SK-N-SH (cell line): ENCODE measurements at places on chromosomes 7 and 10. TPM values are rescaled to one million over a fixed set of nuclear protein-coding genes. Genes with fewer than 3 reads are reported as not detected.

CLRN3 gene
- polyA plus RNA-seq: 0.08 and 0.25 TPM in 2 replicates

CTAGE4 gene
- not detected in 2 replicates for polyA plus RNA-seq

DNA sequence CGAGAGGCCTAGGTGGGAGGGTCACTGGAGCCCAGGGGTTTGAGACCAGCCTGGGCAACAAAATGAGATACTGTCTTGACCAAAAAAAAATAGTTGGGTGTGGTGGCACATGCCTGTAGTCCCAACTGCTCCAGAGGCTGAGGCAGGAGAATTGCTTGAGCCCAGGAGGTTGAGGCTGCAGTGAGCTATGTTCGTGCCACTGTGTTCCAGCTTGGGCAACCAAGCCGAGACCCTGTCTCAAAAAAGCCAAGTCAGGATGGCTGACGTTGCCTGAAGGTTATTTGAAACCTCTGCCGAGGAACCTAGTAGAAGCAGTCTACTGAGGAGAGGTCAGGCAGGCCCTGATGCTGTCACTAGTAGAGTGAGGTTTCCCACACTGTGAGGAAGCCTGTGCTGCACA, 22.8 kb downstream of the DNAJB6 start:
- H3K4me1 ChIP-seq: peaks cover 25% of the 10 kb centered on the region
- no peaks in the 10 kb centered on the region for H3K27me3 ChIP-seq
- no peak overlapping the region for H3K4me3 ChIP-seq
- peaks cover 62% of the 10 kb centered on the region for H3K36me3 ChIP-seq

DNA sequence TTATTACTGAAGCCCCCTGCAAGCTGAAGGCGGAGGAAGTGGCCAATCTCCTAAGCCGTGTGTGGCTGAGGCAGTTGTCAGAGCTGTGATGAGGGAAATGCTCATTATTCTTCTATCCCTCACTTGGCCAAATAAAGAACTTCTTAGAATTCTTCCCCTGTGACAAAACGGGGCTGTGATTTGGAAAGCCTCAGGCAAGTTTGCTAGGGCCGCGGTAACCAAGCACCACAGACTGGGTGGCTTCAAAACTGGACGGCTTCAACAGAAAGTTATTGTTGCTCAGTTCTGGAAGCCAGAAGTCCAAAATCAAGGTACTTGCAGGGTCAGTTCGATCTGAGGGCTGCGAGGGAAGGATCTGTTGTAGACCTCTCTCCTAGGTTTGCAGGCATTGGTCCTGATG, 72.3 kb upstream of the STEAP1B start:
- H3K4me3 ChIP-seq: no peak overlapping the region
- H3K36me3 ChIP-seq: no peaks in the 10 kb centered on the region
- DNase-seq: no peak
- H3K27me3 ChIP-seq: peaks cover 10% of the 10 kb centered on the region; the same call in 1 of the 2 replicates
- no peaks in the 10 kb centered on the region for H3K4me1 ChIP-seq
- H3K27ac ChIP-seq: no peak overlapping the region

GRCh38 chr7:1458683-1459511, at the start of gene MICALL2:
MICALL2 (minus strand) TSS chr7:1459470; CDS start chr7:1459326, 144 bp downstream.
- H3K36me3 ChIP-seq: peaks cover 6% of the 10 kb centered on the region
- H3K27ac ChIP-seq: peak within 1 kb of the TSS; percentile 48
- peaks cover 29% of the 10 kb centered on the region; the same call in 1 of the 2 replicates for H3K4me1 ChIP-seq
- peak within 1 kb of the TSS; percentile 78 for H3K4me3 ChIP-seq
- peak; percentile 87 for DNase-seq

- peaks cover 7% of the 10 kb centered on the region; the same call in 1 of the 2 replicates for H3K36me3 ChIP-seq
- peaks cover 16% of the 10 kb centered on the region for H3K4me1 ChIP-seq
- H3K4me3 ChIP-seq: no peak overlapping the region
- no peaks in the 10 kb centered on the region for H3K27me3 ChIP-seq
- no peak for DNase-seq
Measured at GRCh38 chr7:18505870-18506460, 10.4 kb downstream of the HDAC9 start.

GRCh38 chr7:132443761-132444520, 132.3 kb downstream of the PLXNA4 start:
- no peak for DNase-seq
- no peaks in the 10 kb centered on the region for H3K27me3 ChIP-seq
- no peak overlapping the region for H3K27ac ChIP-seq
- peaks cover 6% of the 10 kb centered on the region; the same call in 1 of the 2 replicates for H3K4me1 ChIP-seq
- H3K36me3 ChIP-seq: no peaks in the 10 kb centered on the region
- H3K4me3 ChIP-seq: no peak overlapping the region

GRCh38 chr7:118517275-118517674, 292.8 kb downstream of the ANKRD7 start:
- no peak overlapping the region for H3K27ac ChIP-seq
- no peaks in the 10 kb centered on the region for H3K4me1 ChIP-seq
- no peak for DNase-seq
- H3K27me3 ChIP-seq: no peaks in the 10 kb centered on the region
- no peak overlapping the region for H3K4me3 ChIP-seq

- no peak overlapping the region for H3K27ac ChIP-seq
- no peak for DNase-seq
- no peak overlapping the region for H3K4me3 ChIP-seq
Measured at GRCh38 chr7:3187444-3188040, 113.5 kb upstream of the SDK1 start.

GRCh38 chr7:23293500-23294073, 5.6 kb upstream of the MALSU1 start:
- H3K36me3 ChIP-seq: no peaks in the 10 kb centered on the region
- DNase-seq: no peak
- H3K27ac ChIP-seq: no peak overlapping the region
- no peaks in the 10 kb centered on the region for H3K27me3 ChIP-seq
- peaks cover 5% of the 10 kb centered on the region; the same call in 1 of the 2 replicates for H3K4me1 ChIP-seq

DNA sequence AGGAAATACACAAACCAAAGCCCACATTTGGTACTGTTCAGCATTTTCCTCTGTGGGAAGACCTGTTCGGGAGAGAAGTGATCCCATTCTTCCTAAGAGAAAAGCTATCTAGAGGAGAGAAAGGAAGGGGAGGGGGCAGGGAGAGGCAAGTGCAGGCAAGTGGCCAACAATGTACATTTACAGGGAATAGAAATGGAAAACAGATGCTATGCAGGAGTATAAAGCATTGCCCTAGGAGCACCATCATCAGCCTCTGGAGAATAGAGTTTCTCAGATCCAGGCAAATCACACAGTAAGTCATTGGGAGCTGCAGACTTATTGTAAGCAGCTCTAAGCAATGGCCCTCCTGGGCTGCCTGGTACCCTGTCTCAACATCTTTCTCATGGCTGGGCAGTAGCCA, 424.4 kb upstream of the AUTS2 start:
- peaks cover 7% of the 10 kb centered on the region; the same call in 1 of the 2 replicates for H3K4me1 ChIP-seq
- H3K27ac ChIP-seq: no peak overlapping the region
- H3K36me3 ChIP-seq: no peaks in the 10 kb centered on the region
- no peak overlapping the region for H3K4me3 ChIP-seq
- peak; percentile 45 for DNase-seq

DNA sequence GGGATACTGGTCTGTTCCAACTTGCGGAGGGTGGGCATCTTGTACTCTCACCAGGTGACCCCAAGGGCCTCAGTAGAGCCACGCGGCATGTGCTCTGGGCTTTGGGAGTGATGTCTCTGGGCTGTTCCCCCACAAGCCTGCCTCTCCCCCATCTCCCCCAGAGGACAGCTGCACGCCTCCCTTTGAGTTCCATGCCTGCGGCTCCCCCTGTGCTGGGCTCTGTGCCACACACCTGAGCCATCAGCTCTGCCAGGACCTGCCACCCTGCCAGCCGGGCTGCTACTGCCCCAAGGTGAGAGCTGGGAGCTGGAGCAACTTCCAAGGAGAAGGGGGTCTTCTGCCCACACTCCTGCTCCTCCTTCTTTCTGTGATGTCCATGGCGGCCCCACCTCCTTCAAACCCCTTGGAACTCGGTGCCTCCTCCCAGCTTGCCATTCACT, 15.0 kb upstream of the ZNF862 start:
- DNase-seq: no peak
- no peak overlapping the region for H3K27ac ChIP-seq
- peaks cover 12% of the 10 kb centered on the region; the same call in 1 of the 2 replicates for H3K27me3 ChIP-seq
- no peak overlapping the region for H3K4me3 ChIP-seq
- H3K4me1 ChIP-seq: peaks cover 2% of the 10 kb centered on the region; the same call in 1 of the 2 replicates
- H3K36me3 ChIP-seq: no peaks in the 10 kb centered on the region

DNA sequence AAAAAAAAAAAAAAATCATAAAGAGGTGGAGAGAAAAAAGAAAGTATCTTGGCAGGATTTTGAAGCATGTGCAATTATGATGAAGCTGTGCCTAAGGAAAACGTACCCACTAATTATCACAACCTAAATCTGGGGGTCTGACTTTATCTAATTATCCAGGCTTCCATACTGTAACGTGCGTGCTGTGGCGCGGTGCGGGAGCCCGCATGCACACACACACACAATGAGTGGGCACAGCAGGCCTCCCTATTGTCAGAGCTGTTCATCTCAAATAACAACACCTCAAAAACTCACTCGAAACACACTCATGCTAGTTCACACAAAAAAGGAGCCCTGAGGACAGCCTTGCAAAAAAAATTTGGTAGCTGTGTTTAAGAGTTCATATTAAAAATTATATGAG, 31.9 kb downstream of the BEND7 start:
- no peaks in the 10 kb centered on the region for H3K4me1 ChIP-seq
- no peak for DNase-seq
- peaks cover 16% of the 10 kb centered on the region for H3K36me3 ChIP-seq
- H3K27me3 ChIP-seq: no peaks in the 10 kb centered on the region
- no peak overlapping the region for H3K4me3 ChIP-seq

DNA sequence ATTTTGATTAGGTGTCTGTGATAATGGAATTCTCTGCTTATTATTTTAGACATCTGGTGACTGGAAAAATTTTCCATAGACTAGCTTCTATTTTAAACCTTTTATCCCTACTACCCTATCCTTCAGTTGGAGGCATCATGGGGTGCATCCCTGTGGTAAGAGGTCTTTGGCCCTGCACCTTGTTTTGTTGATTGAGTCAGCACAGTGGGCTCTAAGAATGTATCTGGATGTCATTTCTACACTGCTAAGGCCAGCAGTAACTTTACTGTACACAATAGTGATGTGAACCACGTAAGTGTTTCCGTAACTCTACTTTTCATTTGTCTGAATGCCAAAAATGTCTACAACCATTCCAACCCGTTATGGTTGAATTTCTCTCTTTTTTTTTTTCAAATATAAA, 75.6 kb downstream of the ADAM22 start:
- no peak for DNase-seq
- H3K36me3 ChIP-seq: no peaks in the 10 kb centered on the region
- H3K4me3 ChIP-seq: no peak overlapping the region

DNA sequence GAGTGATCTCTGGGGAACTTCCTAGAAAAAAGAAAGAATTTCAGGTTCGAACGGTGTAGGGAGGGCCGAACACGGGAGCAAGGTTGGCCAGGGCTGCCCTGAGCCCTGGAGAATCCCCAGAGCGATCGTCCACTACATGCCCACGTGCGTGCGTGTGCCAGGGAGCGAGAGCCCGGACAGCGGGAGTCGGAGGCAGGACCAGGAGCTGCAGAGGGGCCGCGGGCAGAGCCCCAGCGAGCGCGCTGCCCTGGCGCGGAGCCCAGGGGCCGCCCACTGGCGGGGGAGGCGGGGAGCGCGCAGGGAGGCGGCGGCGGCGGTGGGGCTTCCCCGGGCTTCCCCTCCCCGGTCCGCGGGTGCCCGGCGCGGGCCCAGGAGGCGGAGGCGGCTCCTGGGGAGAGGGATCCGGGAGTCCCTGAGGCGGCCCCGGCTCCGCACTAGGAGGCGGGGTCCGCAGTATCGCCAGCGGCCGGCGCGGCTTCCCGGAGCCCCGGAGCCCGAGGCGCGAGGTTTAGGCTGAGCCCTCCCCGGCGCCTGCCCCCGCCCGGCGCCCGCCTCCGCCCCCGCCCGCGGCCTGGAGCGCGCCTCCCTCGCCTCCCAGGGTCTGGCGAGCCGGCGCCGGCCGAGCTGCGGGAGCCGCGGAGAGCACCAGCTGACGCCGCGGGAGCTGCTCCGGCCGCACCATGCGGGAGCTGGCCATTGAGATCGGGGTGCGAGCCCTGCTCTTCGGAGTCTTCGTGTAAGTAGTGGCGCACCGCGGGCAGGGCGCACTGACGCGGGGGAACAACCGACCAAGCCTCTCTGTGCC, at the start of gene PLPP4:
Gene PLPP4, plus strand, starts transcription at position 602 of the 805 bp plus-strand sequence. Its CDS starts 79 bp downstream, at position 681.
- H3K27me3 ChIP-seq: no peaks in the 10 kb centered on the region
- H3K4me1 ChIP-seq: peaks cover 20% of the 10 kb centered on the region
- DNase-seq: peak; percentile 91
- no peak within 1 kb of the TSS for H3K27ac ChIP-seq
- peak within 1 kb of the TSS; percentile 85 for H3K4me3 ChIP-seq

GRCh38 chr7:9945857-9946256, 1027.8 kb upstream of the PHF14 start:
- H3K27me3 ChIP-seq: no peaks in the 10 kb centered on the region
- no peaks in the 10 kb centered on the region for H3K36me3 ChIP-seq
- no peak for DNase-seq
- H3K4me3 ChIP-seq: no peak overlapping the region
- no peak overlapping the region for H3K27ac ChIP-seq

DNA sequence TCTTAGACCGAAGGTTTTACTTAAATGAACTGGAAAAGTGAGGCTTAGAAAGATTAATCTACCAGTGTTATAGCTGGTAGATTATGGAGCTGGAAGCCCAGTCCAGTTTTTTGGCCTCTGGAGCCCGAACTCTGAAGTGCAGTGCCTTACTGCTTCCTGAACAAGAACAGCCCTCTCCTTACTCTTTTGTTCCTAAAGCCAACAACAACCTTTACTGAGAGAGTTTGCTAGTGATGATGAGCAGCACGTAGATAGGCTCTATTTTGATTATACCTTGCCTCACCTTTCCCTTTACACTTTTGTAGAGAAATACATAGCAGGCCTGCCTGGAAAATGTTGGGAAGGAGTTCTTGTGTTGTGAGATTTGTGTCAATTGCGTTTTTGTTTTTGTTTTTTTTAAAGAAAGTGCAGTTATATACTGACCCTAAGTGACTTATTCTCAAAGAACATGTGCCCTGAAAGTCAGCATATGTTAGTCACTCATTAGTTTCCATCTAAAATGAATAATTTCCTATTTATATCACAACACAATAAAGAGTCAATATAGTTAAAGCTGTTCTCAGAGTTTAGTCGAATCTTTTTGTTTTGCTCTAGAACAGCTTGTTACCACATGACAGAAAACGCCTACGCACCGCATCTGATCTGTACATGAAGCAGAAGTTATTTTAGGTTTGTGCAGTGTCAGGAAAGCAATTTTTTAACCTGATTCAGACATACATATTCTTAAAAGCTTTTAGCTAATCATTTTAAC, 33.0 kb downstream of the PLEKHA1 start:
- no peak for DNase-seq
- H3K27me3 ChIP-seq: no peaks in the 10 kb centered on the region
- H3K36me3 ChIP-seq: peaks cover 46% of the 10 kb centered on the region
- 0 out of 2 replicates have a peak overlapping the region, but pooled peaks have one; percentile 2 for H3K27ac ChIP-seq
- H3K4me1 ChIP-seq: no peaks in the 10 kb centered on the region; the same call in 1 of the 2 replicates

DNA sequence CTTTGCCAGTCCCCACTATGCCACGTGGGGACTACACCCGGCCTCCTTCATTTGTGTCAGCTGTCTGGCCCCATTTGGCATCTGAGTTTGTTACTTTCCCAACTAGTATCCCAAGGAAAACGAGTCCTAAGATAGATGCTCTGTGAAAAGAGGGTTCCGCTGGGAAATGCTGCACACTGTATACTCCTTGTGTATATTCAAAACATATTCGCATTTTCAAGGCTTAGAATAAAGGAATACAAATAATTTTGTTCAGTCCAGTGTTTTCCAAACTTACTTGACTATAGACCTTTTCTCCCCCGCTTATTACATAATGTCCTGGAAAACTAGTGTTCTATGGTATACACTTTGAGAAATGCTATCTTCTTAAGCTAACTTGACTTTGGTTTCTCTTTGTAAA, 167.8 kb upstream of the IMMP2L start:
- H3K4me3 ChIP-seq: no peak overlapping the region
- no peaks in the 10 kb centered on the region for H3K36me3 ChIP-seq
- no peak overlapping the region for H3K27ac ChIP-seq
- no peak for DNase-seq
- no peaks in the 10 kb centered on the region for H3K27me3 ChIP-seq
